ENCODE measurements at places on chromosomes 13 and 19.

- DNase-seq: no peak
These were observed 73.0 kb downstream of the NALCN start for GRCh38 chr13:101343128-101343787.

DNA sequence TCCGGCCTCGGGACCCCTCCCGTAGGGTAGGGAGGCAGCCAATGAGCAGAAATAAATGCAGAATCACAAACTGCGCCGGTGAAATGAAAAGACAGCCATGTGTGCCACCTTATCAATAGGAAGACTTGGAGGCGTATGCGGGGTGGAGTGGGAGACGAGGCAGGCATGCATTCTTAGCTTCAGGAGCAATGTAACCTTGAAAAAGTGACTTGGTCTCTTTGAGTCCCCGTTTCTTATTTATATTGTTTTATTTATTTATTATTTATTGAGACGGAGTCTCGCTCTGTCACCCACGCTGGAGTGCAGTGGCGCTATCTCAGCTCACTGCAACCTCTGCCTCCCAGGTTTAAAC lies 16.0 kb downstream of the SSC5D start:
- no peak for DNase-seq

DNA sequence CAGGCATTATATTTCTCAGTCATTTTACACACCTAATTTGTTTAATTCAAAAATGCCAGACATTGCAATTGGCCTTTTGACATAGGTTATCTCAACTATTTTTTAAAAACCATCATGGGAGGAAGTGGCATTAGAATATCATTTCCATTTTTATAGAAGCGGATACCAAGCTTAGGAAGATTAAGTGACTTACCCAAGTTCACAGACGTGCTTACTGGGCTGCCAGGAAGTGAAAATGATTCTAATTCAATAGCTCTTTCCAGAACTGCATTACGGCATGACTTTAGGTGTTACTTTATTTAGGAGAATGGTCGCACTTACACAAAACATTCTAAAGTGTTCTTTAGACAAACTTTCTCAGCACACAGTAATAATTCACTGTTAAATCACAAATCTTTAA lies 231.9 kb downstream of the KLF12 start:
- DNase-seq: no peak

DNA sequence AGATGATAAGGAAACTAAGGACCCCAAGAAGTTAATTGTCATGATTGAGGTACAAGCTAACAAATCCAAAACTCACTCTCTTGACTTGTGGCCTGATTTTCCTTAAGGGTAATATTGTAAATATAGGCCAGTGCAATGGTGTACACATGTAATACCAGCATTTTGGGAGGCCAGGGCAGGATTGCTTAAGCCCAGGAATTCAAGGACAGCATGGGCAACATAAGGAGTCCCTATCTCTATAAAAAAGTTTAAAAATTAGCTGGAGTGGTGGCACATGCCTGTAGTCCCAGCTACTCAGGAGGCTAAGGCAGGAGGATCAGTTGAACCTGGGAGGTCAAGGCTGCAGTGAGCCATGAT lies 28.7 kb upstream of the GARRE1 start:
- DNase-seq: no peak
